ENCODE measurements at places on chromosomes 2 and 18. TPM values are rescaled to one million over a fixed set of nuclear protein-coding genes. Genes with fewer than 3 reads are reported as not detected.

GRCh38 chr2:20148923-20149702, 75.8 kb downstream of the SDC1 start:
- ATAC-seq = no peak

Gene MITD1
- total RNA-seq = 68.7 TPM

DNA sequence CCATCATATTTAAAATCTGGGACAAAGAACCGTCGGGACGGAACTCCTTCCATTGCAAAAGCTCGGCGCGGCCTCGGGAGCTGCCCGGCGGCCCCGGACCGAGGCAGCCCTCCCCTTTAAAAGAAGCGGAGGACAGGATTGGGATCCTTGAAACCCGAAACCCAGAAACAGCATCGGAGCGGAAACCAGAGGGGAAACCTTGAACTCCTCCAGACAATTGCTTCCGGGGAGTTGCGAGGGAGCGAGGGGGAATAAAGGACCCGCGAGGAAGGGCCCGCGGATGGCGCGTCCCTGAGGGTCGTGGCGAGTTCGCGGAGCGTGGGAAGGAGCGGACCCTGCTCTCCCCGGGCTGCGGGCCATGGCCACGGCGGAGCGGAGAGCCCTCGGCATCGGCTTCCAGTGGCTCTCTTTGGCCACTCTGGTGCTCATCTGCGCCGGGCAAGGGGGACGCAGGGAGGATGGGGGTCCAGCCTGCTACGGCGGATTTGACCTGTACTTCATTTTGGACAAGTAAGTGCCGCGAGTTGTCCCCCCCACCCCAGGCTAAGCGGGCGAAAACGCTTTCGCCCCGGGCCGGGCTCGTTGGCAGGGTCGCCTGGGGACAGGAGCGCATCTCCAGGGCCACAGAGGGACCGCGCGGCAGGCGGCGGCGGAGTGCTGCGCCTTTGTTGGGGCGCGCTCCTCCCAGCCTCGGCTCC, at the start of gene ANTXR1:
TSS of gene ANTXR1 (plus strand) at position 38 of the 698 bp plus-strand sequence. CDS start at position 359, 321 bp downstream.
- peak; percentile 52 for ATAC-seq

- ATAC-seq = no peak
These were observed 81.0 kb upstream of the PPM1B start for GRCh38 chr2:44087714-44088092.

Gene CPS1
- total RNA-seq = 0.76 TPM

Gene DSEL
- total RNA-seq = 0.15 TPM

Gene DIPK1C
- total RNA-seq = not detected

DNA sequence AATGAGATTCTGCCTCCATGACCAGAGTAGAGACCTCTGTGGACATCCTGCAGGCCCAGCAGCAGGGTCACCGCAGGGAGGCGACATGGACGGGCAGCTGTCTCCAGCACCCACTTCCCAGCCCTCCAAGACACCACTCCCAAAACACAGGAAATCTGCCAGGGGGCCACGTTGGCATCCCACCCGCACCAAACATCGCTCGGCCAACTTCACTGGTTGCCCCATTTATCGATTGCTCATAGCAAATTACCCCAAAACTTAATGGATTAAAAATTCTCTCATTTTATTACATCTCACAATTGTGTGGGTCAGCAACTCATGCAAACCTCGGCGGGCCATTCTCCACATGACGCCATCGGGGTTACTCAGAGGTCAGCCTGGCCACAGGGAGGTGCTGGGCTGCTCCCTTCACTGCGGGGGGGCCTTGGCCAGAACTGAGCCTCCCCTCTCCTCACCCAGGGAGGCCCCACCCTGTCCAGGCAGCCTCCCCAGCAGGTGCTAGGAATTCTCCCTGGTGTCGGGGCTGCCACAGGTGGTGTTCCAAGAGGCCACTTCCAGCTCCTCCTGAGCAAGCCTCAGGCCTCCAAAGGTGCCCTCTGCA, 420.7 kb upstream of the MYT1L start:
- ATAC-seq = no peak

DNA sequence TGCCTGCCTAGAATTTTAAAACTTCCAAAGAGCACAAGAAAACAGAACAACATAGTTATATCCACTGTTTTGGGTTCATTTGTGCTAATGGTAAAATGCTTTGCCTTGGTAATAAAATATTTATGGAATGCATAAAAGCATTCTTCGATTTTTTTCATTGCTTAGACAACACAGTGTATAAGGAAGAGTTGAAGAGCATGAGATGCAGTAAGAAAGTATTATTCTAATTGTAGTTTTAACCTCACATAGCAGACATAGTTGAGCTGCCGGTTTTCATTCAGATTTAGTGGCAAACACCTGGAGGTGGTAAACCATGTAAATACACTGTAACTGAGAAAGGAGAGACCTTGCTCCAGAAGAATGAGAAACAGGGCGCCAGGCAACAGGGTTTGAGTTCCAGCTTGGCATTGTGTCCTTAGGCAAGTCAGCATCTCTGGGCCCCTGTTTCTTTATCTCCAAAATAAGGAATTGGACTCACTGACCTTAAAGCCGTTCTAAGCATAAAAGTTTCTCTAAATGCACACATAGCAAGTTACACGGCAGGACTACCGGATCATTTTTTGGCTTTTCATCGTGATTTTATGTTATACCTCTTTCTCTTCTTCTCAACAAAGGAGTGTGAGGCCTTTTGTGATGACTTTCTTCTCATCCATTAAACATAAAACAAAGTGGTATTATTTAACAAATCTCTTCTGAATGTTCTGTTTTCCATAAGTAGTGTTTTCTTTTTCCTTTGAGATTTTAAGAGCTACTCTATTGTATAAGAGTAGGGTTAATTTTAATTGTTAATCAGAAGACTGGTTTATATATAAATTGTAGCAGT, 7.9 kb downstream of the UGP2 start:
- no peak for ATAC-seq

- no peak for ATAC-seq
These were observed 201.8 kb upstream of the GALNT5 start for GRCh38 chr2:157055660-157056199.

DNA sequence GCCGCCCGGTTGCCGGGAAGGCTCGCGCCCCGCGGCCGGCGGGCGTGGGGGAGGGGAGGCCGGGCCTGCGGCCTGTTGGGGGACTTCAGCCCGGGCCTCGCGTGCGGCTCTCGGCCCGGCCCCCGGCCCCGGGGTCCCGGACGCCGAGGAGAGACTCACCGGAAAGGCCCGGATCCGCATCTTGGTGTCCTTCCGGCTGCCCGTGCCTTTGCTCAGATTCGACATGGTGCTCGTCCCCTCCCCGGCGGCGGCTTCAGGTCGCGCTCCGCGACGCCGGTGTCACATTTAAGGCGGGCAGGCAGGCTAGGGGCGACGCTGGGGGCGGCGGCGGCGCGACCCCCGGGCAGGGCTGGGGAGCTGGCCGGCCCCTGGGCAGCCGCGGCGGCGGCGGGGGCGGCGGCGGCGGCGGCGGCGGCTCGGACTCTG, 365 bp downstream of the CUL3 start:
- ATAC-seq = peak; percentile 38

GRCh38 chr2:97775074-97775473, 61.7 kb downstream of the ZAP70 start:
- ATAC-seq = no peak

DNA sequence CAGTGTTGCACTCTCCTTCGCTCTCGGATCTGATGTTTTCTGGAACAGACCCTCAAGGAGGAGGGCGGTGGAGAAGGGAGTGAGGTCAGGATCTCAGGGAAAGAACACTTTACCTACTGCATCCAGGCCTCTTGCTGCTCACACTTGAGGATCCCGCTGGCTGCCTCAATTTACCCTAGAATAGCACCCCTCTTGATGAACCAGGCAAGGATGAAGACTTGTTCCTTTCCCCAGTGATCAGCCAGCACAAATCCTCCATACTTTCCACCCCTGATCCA, 14.2 kb downstream of the WNT10A start:
- no peak for ATAC-seq

DNA sequence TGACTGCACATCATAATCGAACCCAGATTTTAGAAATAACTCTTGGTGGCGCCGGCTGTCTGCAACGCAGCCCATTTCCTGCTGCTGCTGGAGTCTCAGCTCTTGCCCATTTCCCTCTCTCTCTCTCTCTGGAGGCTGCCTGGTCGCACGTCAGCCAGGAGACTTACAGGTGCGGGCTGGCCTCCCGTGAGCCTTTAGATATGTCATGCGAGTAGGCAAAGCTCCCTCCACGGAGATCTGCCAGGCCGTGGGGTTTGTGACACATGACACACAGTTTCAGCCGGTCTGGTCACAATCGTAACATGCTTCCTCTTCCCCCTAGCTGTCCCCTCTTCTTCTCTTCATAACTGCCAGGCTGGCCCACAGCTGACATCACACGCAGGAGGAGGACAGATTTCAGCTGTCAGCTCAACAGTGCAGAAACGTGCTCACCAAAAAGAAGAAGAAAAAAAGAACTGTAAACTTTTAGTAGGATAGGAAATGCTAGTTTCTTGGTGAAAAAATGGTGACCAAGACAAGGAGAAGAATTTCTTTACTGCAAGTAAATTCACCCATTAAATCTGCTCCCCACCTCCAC, 489.3 kb downstream of the ZNF516 start:
- no peak for ATAC-seq

DNA sequence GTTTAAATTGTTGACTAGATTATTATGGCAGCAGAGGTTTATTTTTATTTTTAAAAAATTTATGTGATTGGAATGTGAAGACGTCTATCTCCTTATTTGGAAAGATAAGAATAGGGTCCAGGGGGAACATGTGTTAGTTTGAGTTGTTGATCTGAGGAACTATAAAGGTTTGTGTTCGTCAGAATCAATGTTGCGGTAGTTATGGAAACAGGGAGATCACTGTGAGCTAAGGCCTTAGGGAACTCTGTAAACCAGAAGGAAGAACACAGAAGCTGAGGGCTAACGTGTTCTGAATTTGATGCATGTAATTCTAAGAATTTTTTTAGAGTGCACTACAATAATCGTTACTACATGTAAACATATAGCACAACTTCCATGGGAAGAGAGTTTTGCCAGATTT, 168.5 kb upstream of the ZSWIM2 start:
- ATAC-seq = no peak

- ATAC-seq = no peak
These were observed 341.8 kb downstream of the CYRIA start for GRCh38 chr2:16323551-16324543.

DNA sequence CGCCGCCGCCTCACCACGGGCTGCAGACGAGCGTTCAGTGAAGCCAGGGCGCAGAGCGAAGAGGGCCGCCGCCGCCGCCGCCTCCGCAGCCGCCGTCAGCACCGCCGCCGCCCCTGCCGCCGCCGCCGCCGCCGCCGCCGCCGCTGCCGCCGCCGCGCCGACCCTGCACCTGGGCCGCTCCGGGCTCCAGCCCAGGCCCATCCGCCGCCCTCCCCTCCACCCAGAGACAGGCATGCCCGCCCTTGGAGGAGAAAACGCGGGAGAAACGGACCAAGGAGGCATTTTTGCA, 3.0 kb downstream of the POU3F3 start:
- no peak for ATAC-seq

- ATAC-seq = peak; percentile 88
These were observed 39.5 kb downstream of the RRM2 start for GRCh38 chr2:10161961-10162441.

DNA sequence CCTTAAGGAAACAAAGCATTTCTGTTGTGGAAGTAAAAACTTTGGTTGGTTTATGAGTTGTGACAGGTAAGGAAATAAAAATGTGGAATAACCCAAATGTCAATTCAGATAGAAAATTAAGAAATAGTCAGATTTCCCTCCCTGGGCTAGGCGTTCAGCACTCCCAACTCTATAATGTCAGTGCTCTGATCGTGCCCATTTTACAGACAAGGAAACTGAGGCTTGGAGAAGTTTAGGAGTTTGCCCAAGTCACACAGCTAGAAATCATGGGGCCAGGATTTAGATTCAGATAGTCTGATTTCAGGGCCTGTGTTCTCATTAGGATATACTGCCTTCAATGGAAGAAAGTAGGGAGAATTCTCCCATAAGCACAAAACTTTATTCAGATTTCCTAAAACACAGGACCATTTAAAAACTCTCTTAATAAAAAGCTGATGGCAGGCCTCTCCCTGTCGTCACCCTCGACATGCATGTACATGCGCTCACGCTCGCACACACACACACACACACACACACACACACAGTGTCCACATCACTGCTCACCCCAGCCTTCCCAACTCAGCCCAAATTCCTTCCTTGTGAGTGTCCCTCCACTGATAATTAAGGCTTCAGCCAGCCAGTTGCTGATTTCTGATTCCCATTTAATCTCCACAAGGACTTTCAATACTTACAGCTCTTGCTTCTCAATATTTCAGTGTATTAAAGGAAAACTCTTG, 49.1 kb upstream of the SLC14A2 start:
- no peak for ATAC-seq

- ATAC-seq = no peak
These were observed 178.9 kb upstream of the FANCL start for GRCh38 chr2:58419983-58420382.

DNA sequence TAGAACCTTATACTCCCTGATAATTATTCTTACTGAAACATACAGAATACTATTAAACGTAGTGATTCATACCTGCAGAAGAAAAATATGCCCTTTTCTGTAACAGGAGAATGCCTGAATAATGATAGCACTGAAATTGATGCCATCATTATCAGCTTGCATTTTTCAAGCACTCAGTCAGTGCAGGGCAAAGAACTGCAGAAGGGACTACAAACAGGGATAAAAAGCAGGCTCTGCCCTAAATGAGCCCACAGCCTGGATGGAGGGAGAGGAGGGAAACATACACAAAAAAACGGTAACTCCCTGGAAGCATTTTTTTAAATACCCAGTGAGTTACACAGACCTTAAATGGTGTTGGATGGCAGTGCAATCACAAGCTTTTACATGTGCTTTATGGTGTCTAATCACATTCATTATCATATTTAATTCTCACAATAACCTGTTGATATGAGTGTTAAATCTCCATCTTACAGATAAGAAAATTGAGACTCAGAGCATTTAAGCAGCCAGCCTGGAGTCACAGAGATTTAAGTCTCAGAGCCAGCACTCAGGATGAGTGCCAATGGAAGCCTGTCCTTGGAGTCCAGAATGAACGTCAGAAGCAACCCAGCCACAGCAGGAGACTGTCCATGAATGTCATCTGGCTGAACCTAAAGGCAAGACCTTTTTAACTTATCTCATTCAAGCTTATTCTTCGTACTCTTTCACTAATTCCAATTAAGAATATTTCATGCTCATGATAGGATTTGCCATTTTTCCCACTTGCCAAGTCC, 139.3 kb upstream of the CTNNA2 start:
- no peak for ATAC-seq

DNA sequence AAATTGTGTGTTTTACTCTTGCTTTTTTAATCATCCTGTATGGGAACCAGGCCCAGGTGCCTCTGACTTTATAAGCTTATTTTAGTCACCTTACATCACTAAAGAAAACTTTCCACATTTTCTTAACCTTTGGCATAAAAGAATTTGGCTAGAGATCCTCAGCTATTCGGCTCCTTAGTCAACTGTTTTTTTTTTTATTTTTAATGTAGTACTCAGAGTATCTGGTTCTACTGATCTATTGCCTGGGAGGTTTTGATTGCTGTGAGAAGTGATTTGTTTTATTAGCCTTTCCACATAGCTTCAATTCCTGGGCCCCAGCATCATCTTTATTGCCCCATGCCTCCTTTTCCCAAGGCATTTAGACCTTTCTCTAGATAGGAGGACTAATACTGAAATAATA, 121.0 kb downstream of the MYO1B start:
- ATAC-seq = no peak

Gene LCT
- 1.0 TPM for total RNA-seq

GRCh38 chr2:873651-874580, 76.7 kb upstream of the SNTG2 start:
- no peak for ATAC-seq
